M059J (cell line): ENCODE measurements at places on chromosomes 6 and 20. TPM values are rescaled to one million over a fixed set of nuclear protein-coding genes. Genes with fewer than 3 reads are reported as not detected.

DNA sequence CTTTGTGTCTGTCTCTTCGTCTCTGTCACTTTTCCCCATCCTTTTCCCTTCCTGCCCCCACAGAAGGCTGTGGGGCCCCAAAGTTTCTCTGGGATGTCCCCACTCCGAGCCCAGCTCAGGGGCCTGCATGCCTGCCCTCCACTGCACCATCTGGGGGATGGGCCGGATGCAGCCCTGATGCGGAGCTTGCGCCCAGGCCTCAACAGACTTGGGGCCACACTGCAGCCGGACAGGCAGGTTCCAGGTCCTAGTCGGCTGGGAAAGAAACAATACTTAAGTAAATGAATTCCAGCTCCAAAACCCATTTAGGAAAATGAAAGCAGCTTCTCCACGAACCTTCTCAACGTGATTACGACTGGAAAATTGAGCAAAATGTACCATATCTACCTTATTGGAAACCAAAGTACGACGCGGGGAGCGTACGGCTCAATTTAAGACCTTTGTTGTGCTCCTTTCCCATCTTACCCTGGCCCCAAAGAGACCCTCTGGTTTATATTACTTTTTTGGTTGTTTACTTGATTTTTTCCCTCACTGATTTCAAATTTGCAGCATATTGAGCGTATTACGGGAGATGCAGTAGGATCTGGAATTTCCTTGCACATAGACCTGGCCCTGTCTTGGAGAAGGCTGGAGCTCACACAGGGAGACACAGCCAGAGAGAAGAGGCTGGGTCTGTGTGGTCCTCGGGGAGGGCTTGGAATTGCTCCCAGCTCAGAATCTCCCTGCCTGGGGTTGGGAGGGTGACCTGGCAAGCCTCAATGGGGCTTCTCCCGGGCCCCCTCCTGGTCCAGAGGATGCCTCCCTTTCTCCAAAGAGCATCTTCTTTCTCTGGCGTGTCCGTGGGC lies 8.0 kb downstream of the FOXC1 start:
- no peak for DNase-seq

GRCh38 chr6:157233686-157234085 lies 89.6 kb downstream of the TMEM242 start:
- DNase-seq = no peak

- DNase-seq = no peak
Observed at GRCh38 chr6:39075807-39076622, 27.4 kb downstream of the GLP1R start.

The CCN6 gene
- not detected in 2 replicates for total RNA-seq
